ENCODE measurements at places on chromosomes 3 and 15.

GRCh38 chr3:42733501-42734262, 31.1 kb upstream of the HHATL start:
- DNase-seq = no peak

GRCh38 chr15:40283615-40284300, 894 bp upstream of the ANKRD63 start:
- DNase-seq = no peak

GRCh38 chr3:136141891-136142290, 54.2 kb downstream of the MSL2 start:
- DNase-seq = no peak

- DNase-seq = peak; percentile 41
These were observed 179.4 kb upstream of the CGNL1 start for GRCh38 chr15:57196865-57197264.

DNA sequence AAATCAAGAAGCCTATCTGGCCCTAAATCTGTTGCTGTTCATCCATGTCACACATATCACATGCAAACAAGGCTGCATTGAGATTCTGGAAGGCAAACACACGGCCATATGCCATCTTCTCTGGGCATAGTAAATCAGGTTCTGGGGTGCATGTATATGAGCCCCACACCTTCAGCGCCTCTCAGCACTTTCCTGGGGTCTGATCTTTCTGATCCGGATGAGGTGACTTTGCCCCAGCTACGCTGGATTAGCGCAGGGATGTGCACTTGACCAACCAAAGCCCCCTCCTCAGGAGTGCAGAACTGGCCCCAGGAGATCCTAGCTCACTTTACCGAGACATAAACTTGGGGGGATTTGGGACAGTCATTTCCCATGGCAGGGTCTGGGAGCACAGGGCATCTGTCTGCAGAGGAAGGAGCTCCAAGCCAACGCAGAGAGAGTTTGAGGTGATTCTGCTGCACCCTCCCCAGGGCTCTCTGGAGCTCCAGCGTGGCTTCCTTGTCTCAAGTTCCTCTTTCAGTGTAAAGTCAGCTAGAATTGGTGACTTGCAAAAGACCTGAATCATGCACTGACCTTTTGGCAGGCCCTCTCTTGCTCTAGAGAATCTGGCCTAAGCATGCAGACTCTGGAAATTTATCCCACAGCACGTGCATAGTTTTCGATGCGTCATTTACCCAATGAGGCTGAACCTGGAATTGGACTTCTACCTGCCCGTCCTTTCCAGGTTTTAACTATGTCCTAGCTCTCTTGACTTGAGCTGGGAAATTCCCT, 63.5 kb upstream of the KLF13 start:
- DNase-seq = no peak

DNA sequence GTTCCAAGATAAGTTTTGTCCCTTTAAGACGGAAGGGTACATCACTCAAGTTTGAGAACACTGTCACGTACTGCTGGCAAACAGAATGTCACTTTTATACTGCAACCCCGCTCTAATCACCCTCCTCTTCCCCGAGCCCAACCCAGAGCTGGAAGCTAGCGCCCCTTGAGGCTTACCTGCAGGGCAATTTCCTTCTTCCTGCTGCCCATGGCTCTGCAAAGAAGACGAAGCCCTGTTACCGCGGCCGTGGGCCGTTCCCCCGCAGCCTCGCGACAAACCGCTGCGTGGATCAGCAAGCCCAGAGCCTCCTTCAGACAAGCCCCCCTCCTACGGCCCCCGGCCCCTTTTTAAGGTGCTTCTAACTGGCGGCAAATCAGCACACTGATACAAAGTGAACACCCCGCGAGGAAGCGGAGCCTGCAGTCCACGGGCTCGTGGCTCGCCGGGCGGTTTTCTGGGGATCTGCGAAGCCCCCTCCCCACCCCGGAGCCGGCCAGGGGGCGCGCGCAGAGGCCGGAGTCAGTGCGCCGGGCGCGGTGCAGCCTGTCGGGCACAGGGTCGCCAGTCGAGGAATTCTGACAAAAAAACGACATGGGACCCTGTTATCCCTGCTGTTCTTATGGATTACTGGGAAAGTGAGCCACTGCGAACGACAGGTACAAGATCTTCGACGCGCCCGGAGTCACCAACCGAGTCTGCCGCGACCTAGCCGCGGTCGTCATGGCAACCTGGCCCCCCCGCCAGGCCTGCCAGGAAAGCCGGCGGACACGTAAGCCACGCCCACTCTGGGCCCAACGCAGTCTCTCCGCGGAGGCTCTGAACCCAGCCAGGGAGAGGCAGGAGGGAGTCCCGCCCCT, at the start of gene NME9:
Gene NME9, minus strand, starts transcription at position 725 of the 857 bp plus-strand sequence. Its CDS starts 516 bp downstream, at position 209.
- DNase-seq = peak; percentile 100

DNA sequence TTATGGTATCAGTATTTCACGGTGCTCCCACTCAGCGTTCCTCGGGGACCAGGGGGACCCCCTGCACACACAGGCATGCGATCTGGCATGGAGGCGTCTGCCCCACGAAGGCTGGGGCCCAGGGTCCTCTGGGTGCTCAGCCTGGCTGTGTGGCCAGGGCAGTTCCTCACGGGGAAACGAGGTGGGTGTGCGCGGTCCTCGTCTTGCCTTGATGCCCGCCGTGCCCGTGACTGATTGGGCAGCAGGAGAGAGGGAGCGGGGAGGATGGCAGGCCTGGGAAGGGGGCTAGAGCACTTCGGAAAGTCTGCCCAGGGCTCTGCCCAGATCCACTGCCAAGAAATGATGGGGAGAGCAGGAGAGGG, 10.9 kb downstream of the LINGO1 start:
- no peak for DNase-seq

DNA sequence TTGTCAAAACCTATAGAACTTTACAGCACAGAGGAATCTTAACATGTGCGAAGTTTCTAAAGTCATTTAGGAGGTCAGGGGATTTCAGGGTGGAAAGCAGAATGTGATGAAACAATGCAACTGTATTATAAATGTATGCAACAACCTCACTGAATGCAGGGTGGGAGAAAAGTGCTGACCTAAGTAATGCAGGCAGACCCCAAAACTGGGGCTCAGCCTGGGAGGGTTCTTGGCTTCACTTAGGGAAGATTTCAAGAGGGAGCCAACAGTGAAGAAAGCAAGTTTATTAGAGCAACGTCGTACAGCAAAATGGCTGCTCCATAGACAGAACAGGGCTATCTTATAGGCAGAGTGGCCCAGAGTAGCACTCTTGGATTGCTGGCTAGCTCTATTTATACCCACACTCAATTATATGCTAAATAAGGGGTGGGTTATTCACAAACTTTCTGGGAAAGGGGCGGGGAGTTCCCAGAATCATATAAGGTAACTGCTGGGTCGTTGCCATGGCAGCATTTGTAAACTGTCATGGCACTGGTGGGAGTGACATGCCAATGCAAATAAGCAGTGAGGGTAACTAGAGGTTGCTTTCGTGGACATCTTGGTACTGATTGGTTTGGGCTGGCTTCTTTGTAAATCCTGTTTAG, 14.2 kb upstream of the CAND2 start:
- no peak for DNase-seq

- DNase-seq = no peak
These were observed 24.7 kb downstream of the MAGI1 start for GRCh38 chr3:66014056-66014455.

GRCh38 chr3:138213398-138214085, 26.4 kb downstream of the ARMC8 start:
- no peak for DNase-seq

- DNase-seq = no peak
These were observed 30.2 kb upstream of the VPS8 start for GRCh38 chr3:184781801-184782200.

GRCh38 chr3:13253208-13253937, 166.7 kb downstream of the NUP210 start:
- DNase-seq = no peak

GRCh38 chr3:141402476-141403171, 34.3 kb downstream of the ZBTB38 start:
- DNase-seq = peak; percentile 44

GRCh38 chr3:116524453-116525210, 79.3 kb upstream of the LSAMP start:
- no peak for DNase-seq

DNA sequence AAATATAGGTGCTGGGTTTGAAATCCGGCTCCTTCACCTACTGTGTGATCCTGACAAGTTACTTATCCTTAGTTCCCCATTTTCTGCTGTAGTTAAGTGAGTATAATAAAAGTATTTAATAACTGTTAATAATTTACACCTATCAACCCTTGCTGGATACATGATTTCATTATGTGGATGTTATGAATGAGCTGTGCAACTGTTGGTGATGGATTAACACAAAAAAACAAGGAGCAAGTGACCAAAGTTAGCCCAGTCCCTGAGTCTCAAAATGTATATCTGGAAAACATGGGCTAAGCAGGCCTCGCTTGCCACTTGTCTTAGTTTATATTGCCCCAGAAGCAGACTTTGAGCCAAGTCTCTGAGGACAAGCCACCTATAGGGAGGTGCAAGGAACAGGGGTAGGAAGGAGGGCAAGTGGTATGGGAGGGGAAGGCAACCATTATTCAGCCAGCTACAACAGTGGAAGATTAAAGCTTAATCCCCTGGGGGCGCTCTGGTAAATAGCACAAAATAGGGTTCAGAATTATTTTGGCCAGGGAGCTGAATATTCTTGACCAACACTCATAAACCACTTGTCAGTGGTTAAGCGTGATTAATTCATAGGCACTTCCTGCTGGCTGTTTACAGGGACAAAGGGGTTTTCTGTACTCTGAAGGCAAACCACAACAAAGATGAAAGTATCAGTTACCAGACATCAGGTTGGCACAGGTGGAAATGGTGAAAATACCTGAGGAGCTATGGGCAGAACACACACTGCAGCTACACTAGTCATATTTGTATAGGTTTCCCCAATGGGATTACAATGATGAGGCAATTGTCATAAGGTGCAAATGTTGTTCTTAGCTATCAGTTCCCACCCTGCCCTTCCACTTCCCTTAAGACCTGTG, 76.2 kb downstream of the TRIM42 start:
- no peak for DNase-seq

DNA sequence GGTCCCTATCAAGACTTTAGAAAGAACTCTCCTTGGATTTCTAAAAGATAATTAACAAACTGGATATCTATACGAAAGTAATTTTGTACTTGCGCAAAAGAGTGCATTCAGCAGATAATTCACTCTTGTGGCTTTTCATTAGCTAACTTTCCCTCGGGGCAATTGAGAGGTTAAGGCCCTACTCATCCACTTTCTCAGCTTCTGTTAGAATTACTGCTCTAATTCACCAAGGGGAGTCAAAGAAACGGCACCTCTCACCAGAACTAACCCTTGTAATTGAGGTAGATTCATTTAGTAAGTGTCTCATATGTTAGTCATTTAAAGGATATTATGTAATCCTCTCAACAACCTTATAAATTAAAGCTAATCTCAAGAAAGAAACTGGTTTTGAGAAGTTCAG, 22.5 kb upstream of the MB21D2 start:
- DNase-seq = no peak

DNA sequence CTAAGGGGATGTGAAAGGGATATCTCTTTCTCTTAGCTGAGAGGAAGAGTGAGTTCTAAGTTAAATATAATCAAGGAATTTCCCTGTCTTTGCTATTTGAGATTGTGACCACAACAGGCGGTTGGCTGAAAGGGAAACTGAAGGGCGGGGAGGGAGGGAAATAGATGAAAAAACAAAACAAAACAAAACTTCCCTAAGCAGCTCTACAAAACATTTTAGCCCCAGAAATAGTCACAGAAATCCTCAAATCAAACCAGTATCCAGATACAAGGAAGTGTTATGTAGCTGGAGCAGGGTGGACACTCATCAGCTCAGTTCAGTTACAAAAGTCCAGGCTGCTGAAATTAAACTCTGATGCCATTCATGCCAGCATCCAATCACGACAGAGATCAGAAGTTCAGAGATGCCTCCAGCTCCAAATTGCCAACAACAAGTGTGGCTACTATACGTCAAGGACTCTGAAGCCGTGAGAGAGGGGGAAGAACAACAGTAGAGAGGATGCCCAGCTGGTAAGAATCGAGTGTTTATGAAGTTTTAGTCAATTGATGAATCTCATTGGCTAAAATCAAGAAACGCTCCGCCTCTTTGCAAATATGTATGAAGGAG, 319 bp upstream of the TP63 start:
- DNase-seq = no peak

Data from NCI-H1105 (cell line).